ENCODE measurements at places on chromosomes 1 and 21.

DNA sequence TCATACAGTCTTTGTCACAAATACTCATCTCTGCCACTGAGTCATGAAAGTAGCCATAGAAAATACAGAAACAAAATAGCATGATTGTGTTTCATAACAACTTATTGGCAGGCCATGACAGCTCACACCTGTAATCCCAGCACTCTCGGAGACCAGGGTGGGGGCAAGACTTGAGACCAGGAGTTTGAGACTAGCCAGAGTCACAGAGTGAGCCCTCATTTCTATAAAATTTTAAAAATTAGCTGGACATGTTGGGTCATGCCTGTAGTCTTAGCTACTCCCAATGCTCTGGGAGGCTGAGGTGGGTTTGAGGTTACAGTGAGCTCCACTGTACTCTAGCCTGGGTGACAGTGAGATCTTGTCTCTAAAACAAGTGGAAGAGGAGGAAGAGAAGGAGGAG, 411.1 kb downstream of the PCP4 start:
- no peak for DNase-seq

DNA sequence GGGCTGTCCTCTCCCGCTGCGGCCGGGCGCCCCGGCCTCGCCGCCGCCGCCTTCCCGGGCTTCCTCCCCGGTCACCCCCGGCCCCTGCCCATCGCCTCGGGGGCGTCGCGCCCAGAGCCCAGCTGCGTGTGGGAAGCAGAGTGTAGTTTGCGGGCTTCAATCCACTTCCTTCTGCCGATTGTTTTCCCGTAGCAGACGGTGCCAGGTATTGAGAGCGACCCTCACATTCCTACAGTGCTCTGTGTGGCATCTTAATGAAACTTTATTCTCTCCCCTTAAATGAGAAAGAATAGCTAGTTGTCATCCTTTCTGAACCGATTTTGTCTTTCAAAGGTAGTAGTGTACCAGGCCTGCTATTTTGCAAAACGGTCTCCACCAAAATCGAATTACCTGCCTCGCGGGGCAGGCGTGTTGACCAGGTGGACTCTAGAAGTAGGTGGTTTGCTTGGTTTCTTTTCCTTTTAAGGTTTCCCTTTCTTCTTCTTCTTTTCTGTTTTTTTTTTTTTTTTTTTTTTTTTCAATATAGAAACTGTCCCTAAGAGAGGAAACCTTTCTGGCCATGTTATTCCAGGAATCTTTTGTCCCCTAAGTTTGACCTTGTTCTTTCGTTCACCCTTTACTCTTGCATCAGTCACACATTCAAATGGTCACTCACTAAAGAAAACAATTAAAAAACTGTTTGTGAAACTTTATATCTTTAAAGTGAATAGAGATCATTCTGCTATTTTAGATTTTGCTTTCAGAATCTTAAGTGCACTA, 881 bp downstream of the USP25 start:
- no peak for DNase-seq

GRCh38 chr1:25566176-25566729, 22.8 kb downstream of the LDLRAP1 start:
- DNase-seq: no peak

GRCh38 chr21:43266534-43266933, 97.7 kb downstream of the CRYAA start:
- DNase-seq: peak; percentile 7

GRCh38 chr1:64974288-64974825, 8.0 kb upstream of the JAK1 start:
- no peak for DNase-seq

All from brain microvascular endothelial cell (primary cell).